Activated CD8-positive, alpha-beta memory T cell treated with anti-CD3 and anti-CD28 coated beads for 24 hours (primary cell): ENCODE measurements at places on chromosomes 13 and 19.
A peak's percentile ranks its signal among the peaks of the same experiment; 100 is the strongest.

GRCh38 chr19:11663181-11663591 is 65.9 kb downstream of the ZNF627 start:
- DNase-seq = no peak

GRCh38 chr13:51370116-51370515 is 30.6 kb downstream of the SERPINE3 start:
- DNase-seq = no peak

GRCh38 chr19:19548915-19549759 is 11.1 kb downstream of the CILP2 start:
- no peak for DNase-seq

GRCh38 chr13:70098669-70099068 is 9.0 kb upstream of the ATXN8OS start:
- no peak for DNase-seq

DNA sequence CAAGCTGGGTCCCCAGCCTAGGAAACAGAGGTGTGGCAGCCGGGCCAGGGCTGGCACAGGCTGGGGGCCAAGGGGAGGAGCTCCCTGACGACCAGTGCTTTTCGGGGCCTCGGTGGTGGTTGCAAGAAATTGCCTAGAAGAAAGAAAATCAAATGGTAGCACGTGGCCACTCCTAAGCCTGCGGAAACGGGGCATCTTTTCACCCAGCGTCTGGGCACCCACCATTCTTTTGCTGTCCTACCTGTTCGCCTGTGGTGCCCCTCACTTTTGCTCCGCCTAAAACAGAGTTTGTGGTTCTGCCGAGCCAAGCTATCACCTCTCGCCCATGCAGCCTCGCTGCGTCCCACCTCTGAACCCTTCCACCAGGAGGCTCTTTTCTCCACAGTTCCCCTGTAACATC is 7.1 kb upstream of the KRTDAP start:
- DNase-seq = no peak

DNA sequence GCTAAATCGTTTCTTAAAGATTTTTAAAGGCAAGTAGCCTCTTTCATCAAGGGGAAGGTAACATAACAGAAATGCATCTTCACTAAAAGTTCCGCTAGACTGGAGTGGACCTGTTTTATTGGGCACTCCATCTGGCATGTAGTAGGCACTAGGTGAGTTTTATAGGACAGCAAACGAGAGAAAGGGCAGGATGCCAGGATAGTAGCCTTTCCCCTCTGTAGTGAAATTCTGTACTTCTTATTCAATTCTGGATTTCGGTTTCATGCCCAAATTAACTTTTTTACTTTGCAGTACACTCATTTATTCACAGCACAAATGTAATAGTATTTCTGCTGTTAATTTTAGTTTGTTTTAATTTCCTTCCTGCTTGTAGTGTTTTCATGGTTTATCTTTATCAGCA is 45.2 kb downstream of the GPR180 start:
- no peak for DNase-seq

DNA sequence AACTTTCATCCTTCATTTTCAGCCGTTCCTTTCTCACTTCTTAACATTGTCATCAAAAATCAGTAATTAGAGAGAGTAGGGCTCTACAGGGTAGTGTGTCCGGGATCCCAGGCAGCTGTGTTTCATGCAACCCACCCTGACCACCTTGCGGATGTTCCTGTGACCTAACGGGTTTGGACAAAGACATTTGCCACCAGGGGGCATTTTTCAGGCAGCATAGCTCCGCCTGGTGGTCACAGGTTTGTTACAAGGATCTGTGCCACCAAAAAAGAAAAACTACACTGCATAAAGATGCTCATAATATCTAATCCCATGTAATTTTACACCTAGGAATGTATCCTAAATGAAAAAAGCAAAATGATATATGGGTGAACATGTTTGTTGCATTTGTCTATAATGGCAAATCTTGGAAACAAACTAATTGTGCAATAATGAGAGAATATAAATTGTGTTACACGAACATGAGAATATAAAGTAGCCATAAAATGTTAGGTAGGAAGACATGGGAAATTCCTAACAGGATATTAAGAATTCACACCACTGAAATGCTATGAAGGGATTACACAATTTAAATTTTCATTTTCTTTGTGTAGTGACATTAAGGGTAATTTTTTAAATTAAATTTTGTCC is 123.0 kb downstream of the SLC7A1 start:
- peak; percentile 70 for DNase-seq

DNA sequence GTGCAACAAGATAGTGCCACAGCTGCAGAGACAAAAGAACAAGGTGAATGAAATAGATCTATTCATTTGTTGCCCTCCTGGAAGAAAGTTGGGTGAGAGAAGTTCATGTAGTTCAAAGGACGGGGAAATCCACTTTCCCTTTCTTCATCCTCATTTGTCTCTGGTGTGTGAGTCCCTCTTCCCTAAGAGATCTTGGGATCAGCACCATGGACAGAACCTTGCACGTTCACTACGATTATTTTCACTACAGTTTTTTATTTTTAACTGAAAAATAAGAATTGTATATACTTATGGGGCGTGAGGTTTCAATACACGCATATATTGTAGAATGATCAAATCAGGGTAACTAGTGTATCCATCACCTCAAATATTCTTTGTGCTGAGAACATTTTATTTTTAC is 29.2 kb downstream of the NLRP5 start:
- DNase-seq = no peak

DNA sequence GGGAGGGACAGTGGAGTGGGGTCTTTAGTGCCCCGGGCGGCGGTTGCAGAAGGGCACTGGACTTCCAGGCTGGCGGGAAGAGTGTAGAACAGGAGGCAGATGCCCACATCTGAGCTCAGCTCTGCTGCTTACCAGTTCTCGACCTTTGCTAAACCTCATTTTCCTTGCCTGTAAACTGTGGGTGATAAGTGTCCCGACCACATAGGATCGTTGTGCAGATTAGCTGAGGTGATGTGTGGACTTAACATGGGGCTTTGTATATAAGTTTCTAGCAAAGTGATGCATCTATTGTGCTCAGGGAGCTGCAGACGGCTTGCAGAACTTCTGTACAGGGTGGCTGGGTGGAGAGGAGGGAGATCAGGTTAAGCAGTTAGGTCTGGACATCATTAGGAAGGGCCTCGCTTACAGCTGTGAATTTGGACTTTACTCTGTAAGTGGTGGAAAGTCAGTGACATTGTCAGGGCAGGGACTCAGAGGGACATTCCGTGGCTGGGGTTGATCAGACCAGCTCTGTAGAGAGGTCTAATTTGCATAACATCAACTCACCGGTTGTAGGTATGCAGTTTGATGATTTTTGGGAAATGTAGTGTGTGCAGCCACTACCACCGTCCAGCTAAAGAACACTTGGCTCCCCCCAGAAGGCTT is 70.0 kb downstream of the SPATA13 start:
- DNase-seq = no peak

GRCh38 chr19:38763795-38764220 is 9.5 kb downstream of the LGALS7 start:
- DNase-seq = no peak

DNA sequence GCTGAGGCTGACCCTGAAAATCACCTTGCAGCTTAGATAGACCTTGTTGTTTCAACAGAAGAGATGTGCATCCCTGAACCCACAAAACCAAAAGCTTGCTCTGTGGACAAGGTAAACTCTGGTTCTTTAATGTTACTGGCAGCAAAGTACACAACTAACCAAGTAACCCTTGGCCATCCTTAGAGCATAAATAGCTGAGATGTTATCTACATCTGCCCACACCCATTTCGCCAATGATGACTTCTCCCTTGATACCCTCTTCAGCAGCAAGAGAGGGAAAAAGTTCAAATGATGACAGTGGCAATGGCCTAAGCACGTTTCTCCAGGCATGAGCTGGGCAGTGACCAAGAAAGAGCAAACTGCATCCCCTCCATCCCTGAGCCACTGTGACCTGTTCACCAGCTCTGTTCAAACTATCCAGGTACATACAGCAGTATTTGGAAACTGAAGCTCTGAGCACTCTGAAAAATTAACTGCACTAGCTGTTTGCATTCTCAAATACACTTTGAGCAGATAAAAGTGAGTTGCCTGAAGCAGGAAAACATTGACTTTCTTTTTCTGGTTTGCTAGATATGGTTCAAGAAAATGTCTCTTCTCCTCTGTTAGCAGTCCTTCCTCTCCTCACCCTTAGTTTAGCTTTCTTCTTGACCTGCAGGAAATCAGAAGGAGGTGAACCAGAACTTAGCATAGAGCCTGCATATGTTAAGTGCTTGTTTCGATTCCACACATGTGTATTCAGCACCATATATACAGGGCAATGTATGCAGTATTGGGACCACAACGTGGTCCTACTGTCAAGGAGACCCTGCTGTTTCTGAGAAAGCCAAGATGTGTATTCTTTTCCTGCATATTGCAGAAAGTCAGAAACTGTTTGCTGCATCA is 231.7 kb downstream of the FOXO1 start:
- no peak for DNase-seq

- DNase-seq = no peak
These were observed 884 bp upstream of the CBY2 start for GRCh38 chr13:45700971-45701900.
